ENCODE measurements at places on chromosomes 7 and 10. TPM values are rescaled to one million over a fixed set of nuclear protein-coding genes. Genes with fewer than 3 reads are reported as not detected.

- no peak overlapping the region for H3K4me3 ChIP-seq
- H3K4me1 ChIP-seq, result no peaks in the 10 kb centered on the region
- no peaks in the 10 kb centered on the region for H3K27me3 ChIP-seq
- H3K36me3 ChIP-seq, result no peaks in the 10 kb centered on the region
- DNase-seq, result no peak
- H3K27ac ChIP-seq, result no peak overlapping the region
Measured at GRCh38 chr10:34908481-34908880, 93.4 kb upstream of the PARD3 start.

DNA sequence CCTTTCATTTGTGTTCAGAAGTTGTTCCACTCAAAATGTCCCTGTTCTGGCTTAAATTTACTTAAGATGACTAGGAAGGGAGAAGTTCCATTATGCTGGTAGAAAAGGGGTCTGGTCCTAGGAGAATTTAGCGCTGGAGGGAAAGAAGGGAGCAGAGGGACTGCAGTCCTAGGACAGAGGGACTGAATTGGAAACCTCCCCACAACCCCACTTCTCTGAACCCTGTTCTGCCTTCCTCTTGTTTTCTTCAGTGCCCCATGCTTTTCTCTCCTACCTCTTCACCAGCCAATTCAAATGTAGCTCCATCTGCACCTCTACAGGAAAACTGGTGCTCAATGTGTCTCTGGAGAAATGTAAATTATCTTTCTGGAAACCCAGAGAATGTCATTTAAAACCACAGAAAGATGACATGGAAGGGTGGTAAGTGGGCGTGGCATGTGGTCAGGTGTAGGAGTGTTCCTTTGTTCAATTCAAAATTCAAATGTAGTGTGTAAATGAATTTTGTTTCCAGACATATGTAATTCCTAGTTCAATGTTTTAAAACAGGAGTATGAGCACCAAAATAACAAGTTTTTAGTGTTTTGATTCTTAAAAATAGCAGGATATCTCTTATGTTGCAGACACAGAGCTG, 24.0 kb upstream of the RHOBTB1 start:
- H3K4me3 ChIP-seq, result no peak overlapping the region
- no peaks in the 10 kb centered on the region for H3K4me1 ChIP-seq
- no peak overlapping the region for H3K27ac ChIP-seq
- peaks cover 10% of the 10 kb centered on the region for H3K27me3 ChIP-seq
- no peak for DNase-seq

GRCh38 chr10:53406532-53406931, 633.9 kb upstream of the MBL2 start:
- no peak for DNase-seq
- no peak overlapping the region for H3K27ac ChIP-seq
- no peaks in the 10 kb centered on the region for H3K4me1 ChIP-seq
- no peak overlapping the region for H3K4me3 ChIP-seq
- no peaks in the 10 kb centered on the region for H3K27me3 ChIP-seq

The C7orf25 gene
- 9.2 TPM for total RNA-seq

The SMNDC1 gene
- 39.3 TPM for total RNA-seq

Measured in CD4-positive, alpha-beta memory T cell (primary cell).